ENCODE measurements at places on chromosomes 5 and 9.

DNA sequence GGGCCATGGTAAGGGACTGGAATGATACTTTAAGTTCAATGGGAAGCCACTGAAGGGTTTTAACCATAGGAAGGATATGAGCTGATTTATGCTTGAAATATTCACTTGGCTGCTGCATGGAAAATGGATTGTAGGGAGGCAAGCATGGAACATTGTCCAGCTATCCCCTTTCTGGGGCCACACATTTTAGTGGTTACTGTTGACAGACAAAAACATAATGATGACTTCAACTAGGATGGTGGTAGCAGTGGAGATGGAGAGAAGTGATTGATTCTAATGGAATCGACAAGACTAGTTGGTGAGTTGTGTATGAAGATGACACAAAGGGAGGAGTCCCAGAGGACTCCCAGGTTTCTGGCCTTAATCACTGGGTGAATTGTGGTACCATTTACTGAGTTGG lies 6.2 kb upstream of the FCHSD1 start:
- DNase-seq = no peak

- DNase-seq = peak; percentile 6
Observed at GRCh38 chr9:88258601-88259000, 120.3 kb upstream of the SPATA31C2 start.

GRCh38 chr5:1593903-1594356 lies 70.2 kb upstream of the LPCAT1 start:
- no peak for DNase-seq

DNA sequence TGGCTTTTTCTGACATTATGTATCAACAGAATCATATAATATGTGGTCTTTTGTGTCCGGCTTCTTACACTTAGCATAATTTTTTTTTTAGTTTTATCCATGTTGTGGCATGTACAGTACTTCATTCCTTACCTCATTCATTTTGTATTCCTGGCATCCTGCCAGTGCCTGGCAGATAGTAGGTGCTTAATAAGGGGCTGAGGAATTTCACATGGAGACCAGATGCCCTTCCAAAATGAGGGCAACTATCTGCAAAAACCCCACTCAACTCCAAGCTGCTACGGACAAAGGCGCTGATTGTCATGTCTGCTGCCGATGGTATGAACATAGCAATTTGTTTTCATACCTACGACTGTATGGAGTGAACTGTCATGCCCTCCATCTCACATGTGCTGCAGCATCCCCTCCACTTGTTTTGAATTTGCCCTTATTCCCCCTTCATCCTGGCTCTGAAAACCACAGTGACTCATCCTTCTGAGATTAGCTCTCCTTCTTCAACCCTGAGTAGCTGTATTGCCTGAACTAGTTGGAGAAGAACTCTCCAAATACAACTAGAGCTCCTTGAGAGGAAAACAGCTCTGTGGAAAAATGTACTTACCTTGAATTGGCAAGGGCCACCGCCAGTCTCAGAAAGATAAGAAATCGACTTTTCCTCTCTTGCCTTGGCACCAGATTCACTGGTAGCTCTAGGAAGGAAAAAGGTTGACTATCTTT lies 41.3 kb upstream of the FOXE1 start:
- DNase-seq = no peak

DNA sequence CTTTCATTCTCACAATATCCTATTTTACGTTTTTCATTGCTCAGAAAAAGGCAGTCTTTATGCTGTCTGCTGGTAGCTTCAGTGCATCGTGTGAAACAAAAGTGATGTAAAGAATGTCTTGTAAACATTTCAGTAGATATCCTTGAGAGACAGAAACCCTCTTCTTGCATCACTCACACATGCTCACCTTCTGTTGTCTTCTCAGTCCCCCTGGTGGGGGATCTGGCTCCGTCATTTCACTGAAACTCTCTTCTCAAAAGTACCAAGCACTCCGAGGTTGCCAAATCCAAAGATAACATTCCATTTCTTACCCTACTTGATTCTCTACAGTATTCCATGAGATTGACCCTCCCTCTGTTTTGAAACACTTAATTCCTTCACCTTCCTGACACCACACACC lies 46.1 kb upstream of the PCA3 start:
- no peak for DNase-seq

GRCh38 chr9:5326187-5326586 lies 13.5 kb downstream of the RLN1 start:
- no peak for DNase-seq

DNA sequence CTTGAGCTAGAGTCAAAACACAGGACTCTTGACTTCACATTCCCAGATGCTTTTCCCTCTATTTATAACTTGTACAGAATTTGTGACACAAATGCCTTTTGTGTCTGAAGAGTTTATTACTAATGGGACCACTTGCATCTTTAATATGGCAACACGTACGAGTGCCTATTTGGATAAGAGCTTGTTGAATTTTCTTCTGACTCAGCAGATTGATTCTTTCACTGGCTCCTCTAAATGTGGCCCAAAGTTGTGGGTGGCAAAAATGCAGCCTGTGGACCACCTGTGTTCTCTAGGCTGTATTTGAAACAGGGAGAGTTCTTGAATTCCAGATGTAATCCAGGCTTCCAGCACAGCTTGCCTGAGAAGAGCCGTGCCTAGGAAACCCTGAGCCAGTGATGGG lies 34.1 kb upstream of the ERCC6L2 start:
- DNase-seq = no peak

- peak; percentile 43 for DNase-seq
Observed at GRCh38 chr5:110086658-110087388, 397.1 kb downstream of the MAN2A1 start.

GRCh38 chr9:125959951-125960619 lies 212.9 kb downstream of the PBX3 start:
- no peak for DNase-seq
